ENCODE measurements at places on chromosomes 7 and 10. TPM values are rescaled to one million over a fixed set of nuclear protein-coding genes. Genes with fewer than 3 reads are reported as not detected.

MAP3K8 gene
- 2.7 TPM for total RNA-seq

SFRP5 gene
- not detected for total RNA-seq

CALHM1 gene
- total RNA-seq = not detected

CD36 gene
- 4.1 TPM for total RNA-seq

AKR1C4 gene
- not detected for total RNA-seq

TSPAN33 gene
- 6.2 TPM for total RNA-seq

WIPF3 gene
- total RNA-seq = 0.14 TPM

CCNY gene
- 27.2 TPM for total RNA-seq

DRGX gene
- not detected for total RNA-seq

Data from airway epithelial cell (primary cell).